ENCODE measurements at places on chromosomes 2 and 18.

- no peak for DNase-seq
Observed at GRCh38 chr2:159755788-159756187, 42.2 kb downstream of the CD302 start.

DNA sequence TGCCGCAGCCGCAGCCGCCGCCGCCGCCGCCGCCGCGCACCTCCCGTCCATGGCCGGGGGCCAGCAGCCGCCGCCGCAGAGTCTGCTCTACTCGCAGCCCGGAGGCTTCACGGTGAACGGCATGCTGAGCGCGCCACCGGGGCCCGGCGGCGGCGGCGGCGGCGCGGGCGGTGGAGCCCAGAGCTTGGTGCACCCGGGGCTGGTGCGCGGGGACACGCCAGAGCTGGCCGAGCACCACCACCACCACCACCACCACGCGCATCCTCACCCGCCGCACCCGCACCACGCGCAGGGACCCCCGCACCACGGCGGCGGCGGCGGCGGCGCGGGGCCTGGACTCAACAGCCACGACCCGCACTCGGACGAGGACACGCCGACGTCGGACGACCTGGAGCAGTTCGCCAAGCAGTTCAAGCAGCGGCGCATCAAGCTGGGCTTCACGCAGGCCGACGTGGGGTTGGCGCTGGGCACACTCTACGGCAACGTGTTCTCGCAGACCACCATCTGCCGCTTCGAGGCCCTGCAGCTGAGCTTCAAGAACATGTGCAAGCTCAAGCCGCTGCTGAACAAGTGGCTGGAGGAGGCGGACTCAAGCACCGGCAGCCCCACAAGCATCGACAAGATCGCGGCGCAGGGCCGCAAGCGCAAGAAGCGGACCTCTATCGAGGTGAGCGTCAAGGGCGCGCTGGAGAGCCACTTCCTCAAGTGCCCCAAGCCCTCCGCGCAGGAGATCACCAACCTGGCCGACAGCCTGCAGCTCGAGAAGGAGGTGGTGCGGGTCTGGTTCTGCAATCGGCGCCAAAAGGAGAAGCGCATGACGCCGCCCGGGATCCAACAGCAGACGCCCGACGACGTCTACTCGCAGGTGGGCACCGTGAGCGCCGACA, 2.4 kb downstream of the POU3F3 start:
- no peak for DNase-seq

- DNase-seq, result no peak
Observed at GRCh38 chr2:144796164-144796563, 276.2 kb upstream of the ZEB2 start.

- no peak for DNase-seq
Observed at GRCh38 chr2:222641336-222641735, 14.6 kb downstream of the FARSB start.

- DNase-seq, result no peak
Observed at GRCh38 chr2:235479604-235480003, 14.2 kb upstream of the AGAP1 start.

DNA sequence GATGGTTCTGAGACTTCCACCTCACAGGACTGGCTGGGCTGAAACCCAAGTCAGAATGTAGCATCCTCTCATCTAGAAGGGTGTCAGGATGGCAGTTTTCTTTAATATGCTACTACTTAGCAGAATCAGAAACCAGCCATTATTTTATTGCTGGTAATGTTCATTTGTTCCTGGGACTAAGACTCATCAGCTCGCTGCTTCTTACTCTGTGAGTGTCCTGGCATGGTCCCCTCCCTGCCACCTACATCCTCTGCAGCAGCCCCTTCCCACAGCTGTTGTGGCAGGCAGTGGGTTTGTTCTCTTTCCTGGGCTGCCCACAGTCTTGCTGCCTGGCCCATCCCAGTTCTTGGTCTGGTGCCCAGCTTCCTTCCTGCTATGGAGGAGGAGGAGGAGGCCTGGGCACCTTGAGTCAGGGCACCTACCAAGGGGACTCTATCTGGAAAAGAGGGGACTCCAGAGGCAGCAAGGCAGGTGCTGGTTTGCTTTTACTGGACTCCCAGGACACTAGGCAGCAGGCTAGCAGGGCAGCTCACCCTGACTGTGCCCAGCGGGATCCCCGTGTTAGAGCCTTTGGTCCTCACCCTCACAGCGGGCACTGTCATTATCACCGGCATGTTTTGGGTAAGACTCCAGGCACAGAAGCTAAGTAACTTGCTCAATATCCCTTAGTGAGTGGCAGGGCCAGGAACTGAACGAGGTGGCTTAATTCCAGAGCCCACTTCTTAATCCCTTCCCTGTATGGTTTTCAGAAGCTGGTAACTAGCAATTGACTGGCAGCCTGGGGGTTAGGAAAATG, 62.1 kb downstream of the LRRFIP1 start:
- DNase-seq, result no peak

GRCh38 chr2:39408351-39409136, 28.5 kb downstream of the MAP4K3 start:
- no peak for DNase-seq

DNA sequence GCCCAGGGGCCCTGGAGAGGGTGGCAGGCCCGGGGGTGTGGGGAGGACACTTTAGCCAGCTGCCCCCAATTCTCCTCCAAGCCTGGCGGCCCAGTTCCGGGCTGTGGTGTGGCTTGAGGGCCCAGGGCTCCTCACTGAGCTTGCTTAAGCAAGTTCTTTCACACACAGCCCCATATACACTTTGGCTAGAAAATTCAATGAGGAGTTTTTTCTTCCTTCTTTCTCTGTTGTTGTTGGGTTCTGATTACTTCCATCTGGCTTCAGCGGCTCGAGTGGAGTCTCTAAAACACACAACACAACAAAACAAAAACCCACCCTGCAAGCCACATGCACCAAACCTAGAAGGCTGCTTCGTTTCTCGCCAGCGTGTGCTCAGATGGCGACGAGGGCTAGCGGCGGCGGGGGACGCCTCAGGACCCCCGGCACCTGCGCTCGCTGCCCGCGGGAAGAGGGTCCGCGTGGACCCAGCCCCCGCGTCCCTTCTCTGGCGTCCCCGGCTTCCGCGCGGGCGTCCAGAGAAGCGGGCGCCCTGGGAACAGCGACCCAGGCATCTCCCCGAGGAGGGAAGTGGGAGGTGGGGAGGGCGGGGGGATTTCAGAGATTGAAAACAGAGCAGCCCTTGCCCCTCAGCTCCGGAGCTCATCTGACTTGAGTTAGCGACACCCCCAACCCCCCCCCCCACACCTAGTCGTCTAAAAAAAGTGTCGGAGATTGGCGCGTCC, 577 bp upstream of the GLI2 start:
- DNase-seq, result no peak

DNA sequence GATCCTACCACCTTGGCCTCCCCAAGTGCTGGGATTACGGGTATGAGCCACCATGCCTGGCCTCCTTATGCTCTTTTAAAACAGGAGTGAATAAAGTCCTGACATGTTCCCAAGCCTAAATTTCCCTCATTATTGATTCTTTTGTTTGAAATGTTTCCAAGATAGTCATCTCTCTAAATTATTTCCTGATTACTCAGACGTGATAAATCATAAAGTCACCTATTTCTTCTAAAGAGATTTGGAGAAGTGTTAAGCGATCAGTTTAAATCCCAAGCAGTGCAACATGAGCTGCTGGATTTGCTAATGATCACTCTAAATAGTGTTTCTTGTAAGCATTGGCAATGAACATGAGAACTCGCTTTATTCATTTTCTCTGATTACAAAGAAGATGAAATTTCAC, 51.8 kb downstream of the PMAIP1 start:
- no peak for DNase-seq

GRCh38 chr2:174846218-174846617, 81.9 kb upstream of the CHRNA1 start:
- DNase-seq, result no peak

DNA sequence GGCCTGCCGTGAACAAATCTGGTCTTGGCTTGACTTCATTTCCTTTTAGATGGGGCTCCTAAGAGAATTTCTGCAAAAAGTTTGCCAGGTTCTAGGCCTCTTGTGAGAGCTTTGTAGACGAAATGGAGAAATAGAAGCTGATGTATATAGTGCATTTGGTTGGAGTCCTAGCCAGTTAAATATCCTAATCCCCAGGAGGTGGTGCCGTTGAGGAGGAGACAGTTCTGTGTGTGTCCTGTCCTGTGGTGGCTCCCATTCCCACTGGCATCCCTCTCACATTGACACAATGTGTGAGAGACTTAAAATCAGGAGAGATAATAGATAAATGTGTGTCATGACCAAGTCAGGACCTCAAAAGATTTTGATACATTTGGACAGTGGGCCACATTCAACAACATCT, 34.6 kb upstream of the DNER start:
- DNase-seq, result no peak

GRCh38 chr2:200300638-200301314, 5.7 kb upstream of the SPATS2L start:
- no peak for DNase-seq

- no peak for DNase-seq
Observed at GRCh38 chr2:25335204-25335603, 6.5 kb downstream of the DNMT3A start.

GRCh38 chr2:44769349-44770011, 172.0 kb upstream of the SIX3 start:
- DNase-seq, result no peak

- DNase-seq, result no peak
Observed at GRCh38 chr18:4817665-4818064, 362.6 kb upstream of the DLGAP1 start.

- no peak for DNase-seq
Observed at GRCh38 chr2:217897091-217897715, 105.6 kb downstream of the TNS1 start.

- no peak for DNase-seq
Observed at GRCh38 chr18:60950634-60951033, 382.6 kb upstream of the CDH20 start.

- no peak for DNase-seq
Observed at GRCh38 chr2:32798829-32799228, 147.9 kb upstream of the LTBP1 start.

- DNase-seq, result no peak
Observed at GRCh38 chr18:74533666-74534065, 634 bp upstream of the CNDP1 start.

GRCh38 chr2:18299423-18300212, 260.8 kb downstream of the RDH14 start:
- no peak for DNase-seq

DNA sequence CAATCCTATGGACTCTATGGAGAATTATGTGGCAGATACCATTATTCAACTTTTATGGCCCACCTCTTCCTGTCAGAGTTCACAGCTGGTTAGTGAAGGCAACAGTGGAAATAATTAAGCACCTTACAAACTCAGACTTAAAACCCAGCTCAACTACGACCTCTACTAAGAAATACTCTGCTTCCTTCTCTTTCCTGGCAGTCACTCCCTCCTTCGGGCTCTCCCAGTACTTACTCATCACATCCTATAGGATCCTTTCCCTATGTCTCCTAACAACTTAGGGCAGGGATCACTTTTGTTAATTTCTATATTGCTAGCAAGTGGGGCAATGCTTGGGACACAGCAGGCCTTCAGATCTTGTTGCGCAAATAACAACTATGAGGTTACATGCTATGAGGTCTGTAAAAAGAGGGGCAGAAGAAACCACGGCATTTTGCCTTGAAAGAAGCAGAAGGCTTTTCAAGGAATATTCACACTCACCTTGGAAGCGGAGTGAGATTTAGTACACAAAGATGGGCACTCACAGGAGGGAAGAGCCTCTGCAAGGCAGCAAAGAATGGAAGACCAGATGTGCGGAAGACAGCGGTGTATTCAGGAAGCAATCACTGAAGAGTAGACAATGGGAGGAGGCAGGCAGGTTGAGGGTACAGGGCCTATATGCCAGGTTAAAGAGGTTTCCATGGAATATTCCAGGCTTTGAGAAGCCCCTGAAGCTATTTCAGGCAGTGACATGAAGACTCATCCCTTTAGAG, 2.1 kb downstream of the STK39 start:
- DNase-seq, result no peak

- DNase-seq, result no peak
Observed at GRCh38 chr2:150425121-150425955, 62.1 kb downstream of the RND3 start.

- no peak for DNase-seq
Observed at GRCh38 chr18:44358402-44358801, 322.3 kb upstream of the SETBP1 start.

DNA sequence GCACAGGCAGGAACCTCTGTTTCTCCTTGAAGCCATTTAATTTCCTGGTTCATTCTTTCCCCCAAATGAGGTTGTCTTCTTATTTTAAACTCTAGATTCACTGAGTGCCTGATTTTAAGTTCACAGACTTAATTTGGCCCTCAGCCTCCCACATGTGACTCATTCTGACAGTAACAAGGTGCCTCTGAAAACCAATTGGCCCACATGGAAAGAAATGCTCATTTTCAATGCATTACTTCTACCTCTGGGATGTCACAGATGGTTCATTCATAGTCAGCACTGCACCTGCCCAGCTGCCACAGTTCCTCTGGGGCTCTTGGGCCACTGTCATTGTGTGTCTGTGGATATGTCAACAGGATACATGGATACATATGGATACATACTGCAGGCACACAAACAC, 140.4 kb upstream of the CAPN13 start:
- no peak for DNase-seq

- no peak for DNase-seq
Observed at GRCh38 chr18:46771141-46771540, 14.3 kb upstream of the ST8SIA5 start.

DNA sequence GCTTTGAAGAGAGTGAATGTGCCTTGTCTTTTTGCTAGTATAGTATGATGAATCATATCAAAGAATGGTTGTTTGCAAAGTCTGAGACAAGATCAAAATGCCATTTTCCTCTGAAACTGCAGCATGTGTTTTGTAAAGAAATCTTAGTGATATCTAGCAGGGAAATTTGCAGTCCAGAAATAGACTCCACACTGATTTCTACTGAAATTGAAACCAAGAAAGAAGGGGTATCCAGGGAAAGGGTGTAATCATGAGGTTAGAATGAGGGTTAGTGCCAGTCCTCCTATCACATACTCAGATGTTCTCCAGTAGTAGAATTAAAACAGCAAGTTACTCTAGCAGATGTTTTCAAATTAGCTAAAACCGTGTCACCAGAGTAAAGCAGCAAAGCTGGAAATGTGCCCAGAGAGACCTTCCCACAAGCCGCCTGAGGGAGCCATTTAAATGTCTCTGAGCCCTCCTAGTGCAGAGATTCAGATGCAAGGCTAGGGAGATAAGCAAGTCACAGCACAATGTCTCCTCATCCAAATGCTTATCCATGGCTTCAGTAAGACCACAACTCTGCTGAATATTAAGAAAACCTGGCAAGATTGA, 4.9 kb downstream of the DLGAP1 start:
- DNase-seq, result no peak

DNA sequence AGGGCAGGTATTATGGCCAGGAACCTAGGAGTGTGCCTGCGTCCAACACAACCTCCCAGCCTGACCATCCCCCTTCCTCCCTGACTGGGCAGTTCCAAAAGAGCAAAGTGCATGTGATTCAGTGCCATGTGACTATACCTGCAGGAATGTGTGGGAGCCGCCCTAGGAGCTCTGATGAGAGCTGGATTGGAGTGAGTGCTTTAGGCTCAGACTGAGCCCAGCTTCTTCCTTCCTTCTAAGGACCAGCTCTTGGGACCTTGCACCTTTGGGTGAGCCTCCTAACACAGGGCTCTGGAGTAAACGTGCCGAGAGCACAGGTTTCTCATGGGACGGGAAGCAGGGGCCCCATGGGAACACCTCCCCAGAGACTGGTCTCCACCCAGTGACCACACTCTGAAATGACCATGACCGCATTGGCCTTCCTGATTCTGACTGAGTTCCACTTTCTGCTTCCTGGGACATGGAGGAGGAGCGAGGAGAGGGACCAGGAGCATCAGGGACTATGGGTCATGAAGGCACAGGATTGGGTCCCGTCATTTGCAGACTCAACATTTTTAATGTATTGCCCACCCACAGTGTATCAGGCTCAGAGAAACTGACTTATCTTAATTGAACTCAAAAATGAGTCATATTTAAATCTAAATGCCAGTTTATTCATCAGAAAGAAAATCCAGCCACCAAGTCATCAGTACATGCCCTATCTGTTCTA, 87.8 kb upstream of the BCL2L11 start:
- DNase-seq, result no peak

Data from activated CD8-positive, alpha-beta memory T cell treated with anti-CD3 and anti-CD28 coated beads for 4 hours (primary cell).